CD4-positive, alpha-beta T cell treated with Interleukin-6 for 4 hours (primary cell): ENCODE measurements at places on chromosomes 13 and 19.
A peak's percentile ranks its signal among the peaks of the same experiment; 100 is the strongest.

DNA sequence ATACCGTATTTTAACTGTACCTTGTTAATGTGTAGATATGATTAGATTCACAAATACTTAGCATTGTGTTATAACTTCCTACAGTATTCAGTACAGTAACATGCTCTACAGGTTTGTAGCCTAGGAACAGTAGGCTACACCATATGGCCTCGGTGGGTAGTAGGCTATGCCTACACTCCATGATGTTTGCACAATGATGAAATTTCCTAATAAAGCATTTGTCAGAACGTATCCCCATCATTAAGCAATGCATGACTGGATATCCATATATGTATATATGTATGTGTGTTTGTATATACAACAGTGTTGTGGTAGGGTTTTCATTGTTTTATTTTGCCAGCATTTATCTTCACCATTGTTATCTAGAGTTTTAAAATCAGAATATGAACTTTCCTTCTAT lies 119.4 kb downstream of the SLC7A1 start:
- no peak for DNase-seq

DNA sequence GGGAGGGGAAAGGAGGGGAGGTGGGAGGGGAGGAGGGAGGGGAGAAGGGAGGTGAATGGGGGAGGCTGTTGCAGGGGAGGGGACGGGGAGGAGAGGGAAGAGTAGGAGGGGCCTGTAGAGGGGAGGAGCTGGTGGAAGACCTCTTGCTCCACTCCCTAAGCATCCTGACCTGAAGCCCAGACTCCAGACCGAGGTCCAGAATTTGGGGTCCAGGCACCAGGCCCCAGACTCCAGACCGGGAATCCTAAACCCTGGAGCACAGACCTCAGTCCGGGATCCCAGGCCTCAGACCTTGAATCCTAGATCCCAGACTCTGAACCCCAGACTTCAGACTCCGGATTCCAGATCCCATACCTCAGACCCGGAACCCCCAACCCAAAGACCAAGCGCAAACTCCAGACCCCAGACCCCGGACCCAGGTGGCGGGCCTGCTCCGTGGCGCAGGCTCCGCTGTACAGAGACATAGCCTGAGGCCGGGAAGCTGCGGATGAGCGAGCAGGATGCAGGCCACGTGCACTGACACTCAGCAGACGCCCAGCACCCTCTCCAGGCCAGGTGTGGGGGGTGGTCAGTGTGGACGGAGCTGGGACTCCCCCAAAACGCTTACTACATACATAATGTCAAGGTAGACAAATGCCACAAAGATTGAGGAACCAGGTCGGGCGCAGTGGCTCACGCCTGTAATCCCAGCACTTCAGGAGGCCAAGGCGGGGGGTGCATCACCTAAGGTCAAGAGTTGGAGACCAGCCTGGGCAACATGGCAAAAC lies 710 bp upstream of the BTBD2 start:
- DNase-seq: peak; percentile 83

DNA sequence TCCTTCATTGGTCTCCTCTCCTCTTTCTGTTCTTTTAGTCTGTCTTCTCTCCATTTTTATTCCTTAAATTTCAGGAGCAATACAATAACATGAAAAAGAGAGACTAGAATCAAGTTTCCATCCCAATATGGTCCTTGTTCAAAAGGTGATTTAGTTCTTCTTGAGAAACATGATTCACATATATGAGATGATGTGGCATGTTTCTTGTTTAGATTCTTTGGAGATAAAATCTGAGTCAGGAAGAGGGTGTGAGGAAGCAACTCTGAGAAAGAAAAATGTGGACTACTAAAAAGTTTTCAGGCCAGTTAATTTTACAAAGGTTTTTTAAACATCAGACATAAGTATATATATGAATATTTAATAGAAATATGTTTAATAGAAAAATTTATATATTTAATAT lies 231.4 kb downstream of the OXGR1 start:
- no peak for DNase-seq

GRCh38 chr13:92827503-92827902 lies 399.1 kb upstream of the GPC6 start:
- no peak for DNase-seq

DNA sequence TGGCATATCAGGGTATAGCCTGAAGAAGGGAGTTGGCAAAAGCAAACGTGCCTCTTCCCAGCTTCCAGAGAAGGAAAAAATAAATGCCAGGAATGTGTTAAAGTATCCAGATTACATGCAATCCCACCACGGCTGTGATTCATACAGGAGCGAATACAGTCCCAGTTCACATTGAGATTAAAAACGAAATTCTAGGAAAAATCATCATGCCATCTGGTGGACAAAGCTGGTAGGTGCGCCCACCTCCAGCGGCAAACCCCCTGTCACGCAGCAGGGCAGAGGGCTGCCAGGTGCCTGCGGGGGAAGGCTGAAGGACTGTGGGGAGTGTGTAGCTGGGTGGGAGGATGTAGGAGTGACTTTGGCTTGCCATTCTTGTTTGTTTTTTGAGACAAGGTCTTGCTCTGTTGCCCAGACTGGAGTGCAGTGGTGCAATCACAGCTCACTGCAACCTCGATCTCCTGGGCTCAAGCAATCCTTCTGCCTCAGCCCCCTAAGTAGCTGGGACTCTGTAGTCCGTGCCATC lies 6.4 kb upstream of the DMWD start:
- DNase-seq: peak; percentile 69

DNA sequence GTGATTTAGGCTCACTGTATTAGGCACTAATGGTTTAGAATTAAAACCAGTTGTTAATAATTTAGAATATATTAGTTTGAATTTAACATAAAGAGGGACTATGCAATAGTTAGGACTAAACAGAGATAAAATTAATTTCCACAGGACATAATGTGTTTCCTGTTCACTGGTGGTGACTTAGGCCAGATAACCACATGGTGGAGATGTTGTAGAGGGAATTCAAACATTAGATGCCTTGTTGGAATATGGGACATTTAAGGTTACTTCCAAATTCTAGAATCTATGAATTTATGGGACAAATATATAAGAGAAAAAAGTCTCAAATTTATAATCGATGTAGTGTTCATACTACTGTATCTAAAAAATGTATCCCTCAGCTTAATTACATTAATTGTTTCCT lies 615.5 kb upstream of the KLHL1 start:
- no peak for DNase-seq

GRCh38 chr13:20808874-20809273 lies 35.1 kb upstream of the EEF1AKMT1 start:
- no peak for DNase-seq

GRCh38 chr19:7679771-7680605 lies 645 bp upstream of the TRAPPC5 start:
- no peak for DNase-seq

DNA sequence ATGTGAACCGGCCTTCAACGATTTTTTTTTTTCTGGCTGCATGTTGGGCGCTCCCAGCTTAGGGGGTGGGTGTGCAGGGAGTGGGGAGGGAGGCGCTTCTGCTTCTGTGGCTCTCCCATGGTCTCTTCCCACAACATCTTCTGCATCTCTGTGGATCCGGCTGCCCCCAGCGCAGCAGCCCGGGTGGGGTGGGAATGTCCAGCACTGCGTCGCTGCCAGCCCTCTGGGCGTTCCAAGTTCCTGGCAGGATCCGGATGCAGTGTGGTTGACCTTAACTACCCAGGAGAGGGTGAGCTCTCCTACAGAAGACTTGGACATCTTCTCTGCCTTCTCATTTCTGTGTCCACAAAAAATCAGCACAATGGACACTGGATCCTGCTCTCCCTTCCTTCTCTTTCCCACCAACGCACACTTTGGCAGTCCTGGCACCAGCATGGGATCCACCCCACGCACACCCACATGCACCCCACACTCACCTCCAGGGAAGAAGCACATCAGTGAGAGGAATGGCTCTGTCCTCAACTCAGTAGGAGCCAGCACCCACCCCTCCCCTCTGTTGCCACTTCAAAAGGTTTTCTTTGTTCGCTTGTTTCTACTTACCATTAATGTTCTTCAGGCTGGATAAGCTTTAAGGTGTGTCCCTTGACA lies 177.3 kb downstream of the COL4A1 start:
- no peak for DNase-seq

GRCh38 chr13:42996584-42996983 lies 4.5 kb upstream of the EPSTI1 start:
- DNase-seq: peak; percentile 35

DNA sequence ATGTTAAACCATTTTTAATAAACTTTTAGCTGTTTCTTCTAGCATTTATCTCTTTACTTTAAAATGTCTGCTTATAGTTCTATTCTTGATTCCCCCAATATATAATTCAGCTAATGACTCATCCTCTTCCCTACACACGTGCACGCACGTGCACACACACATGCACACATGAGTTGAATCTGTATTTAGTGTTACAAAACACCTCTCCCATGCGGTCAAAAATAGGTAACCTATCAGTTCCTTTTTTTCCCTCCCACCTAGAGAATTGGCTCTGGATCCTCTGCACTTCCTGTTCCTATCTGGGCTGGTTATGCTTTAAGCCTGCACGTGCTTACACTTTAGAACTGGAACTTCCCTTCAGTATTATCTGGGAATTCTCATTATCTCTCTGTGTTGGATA lies 144.1 kb downstream of the PAN3 start:
- no peak for DNase-seq

- DNase-seq: no peak
Measured at GRCh38 chr19:3983542-3983914, 1.7 kb downstream of the EEF2 start.

DNA sequence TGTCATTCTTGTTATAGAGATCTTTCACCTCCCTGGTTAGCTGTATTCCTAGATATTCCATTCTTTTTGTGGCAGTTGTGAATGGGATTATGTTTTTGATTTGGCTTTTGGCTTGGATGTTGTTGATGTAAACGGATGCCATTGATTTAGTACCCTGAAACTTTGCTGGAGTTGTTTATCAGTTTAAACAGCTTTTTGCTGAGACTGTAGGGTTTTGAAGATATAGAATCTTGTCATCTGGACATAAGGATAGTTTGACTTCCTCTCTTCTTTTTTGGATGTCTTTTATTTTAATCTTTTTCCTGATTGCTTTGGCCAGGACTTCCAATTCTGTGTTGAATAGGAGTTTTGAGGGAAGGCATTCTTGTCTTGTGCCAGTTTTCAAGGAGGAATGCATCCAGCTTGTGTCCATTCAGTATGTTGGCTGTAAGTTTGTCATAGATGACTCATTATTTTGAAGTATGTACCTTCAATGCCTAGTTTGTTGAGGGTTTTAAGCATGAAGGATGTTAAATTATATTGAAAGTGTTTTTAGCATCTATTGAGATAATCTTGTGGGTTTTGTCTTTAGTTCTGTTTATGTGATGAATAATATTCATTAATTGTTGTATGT lies 16.8 kb downstream of the ZNF431 start:
- DNase-seq: no peak

- no peak for DNase-seq
Measured at GRCh38 chr19:39845584-39845932, 621 bp downstream of the FBL start.

DNA sequence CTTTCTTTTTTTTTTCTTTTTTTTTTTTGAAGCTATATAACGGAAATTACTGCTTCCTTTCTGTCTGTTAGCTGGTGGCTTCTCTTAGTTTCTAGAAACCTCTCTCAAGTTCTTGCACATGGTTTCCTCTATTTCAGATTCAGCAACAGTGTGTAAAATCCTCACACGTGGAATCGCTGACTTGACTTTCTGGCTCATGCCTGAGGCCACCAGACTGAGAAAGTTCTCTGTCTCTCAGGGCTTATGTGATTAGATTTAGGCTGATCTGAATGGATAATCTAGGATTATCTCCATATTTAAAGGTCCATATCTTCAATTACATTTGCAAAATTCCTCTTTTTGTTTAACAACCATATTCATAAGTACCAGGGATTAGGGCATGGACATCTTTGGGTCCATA lies 856.3 kb upstream of the SLITRK6 start:
- no peak for DNase-seq

- DNase-seq: no peak
Measured at GRCh38 chr13:50375792-50376191, 360.5 kb downstream of the KCNRG start.

- DNase-seq: no peak
Measured at GRCh38 chr19:5644037-5644436, 21.2 kb downstream of the SAFB start.

DNA sequence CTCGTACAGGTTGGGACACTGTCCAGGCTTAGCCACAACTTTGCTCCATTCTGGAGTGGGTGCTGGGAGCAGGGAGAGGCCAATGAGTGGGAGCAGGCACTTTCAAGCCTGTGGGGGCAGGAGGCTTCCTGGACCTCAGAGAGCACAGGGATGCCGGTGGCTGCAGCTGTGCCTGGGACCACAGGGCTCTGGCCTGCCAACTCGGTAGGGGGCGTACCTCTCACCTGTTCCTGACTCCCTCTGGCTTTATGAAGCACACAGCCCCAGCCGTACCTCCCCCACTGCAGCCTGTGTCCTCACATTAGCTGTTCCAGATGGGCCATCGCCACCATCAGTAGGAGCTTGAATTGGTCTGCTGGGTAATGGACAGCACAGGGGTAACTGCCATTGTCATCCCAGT lies 278.7 kb upstream of the KLHL1 start:
- no peak for DNase-seq

DNA sequence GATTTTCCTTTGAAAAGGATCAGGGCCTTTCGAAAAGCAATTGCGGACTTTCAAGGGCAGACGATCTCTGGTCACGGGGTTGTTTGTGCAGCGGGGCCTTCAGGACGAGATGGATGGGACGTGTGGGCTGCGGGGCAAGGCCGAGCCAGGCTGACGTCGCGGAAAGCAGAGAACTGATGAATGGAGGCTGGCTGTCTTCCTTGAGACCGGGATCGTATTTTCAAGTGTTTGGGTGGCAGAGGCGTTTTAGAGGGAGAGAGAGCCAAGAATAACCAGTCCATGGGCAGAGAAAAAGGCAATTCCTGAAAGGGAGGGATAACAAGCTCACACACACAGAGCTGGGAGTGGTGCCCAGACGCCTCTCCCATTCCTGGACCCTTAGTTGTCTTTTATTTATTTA lies 138.9 kb upstream of the USP29 start:
- DNase-seq: no peak

DNA sequence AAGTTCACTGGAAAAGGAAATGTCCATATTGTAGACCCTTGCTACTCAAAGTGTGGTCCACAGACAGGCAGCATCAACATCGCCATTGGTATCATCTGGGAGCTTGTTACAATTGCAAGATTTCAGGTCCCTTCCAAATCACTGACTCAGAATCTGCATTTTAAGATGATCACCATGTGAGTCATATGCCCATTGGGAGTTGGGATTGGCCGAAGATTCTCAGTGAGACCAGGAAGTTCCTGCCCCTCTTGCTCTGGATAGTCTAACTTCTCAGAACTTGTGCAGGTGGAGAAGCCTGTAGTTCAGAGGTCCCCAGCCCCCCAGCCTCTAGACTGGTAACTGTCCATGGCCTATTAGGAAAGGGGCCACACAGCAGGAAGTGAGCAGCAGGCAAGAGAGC lies 48.9 kb upstream of the URAD start:
- no peak for DNase-seq

DNA sequence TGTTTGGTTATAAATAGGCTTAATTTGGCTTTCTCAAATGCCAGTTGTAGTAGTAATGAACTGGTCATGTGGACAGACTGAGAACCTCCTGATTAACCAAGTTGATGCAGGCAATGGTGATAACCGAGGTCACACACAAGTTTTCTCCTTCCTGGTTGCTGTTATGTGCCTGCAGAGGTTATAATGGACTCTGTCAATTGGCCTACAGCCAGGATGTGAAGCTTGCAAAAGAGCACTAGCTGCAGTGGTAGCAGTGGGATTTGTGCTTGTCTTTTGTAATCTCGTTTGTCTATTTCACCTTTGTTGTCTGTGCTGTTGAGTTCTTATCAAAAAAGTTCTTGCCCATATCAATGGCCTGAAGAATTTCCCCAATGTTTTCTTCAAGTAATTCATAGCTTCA lies 20.6 kb downstream of the OR10H3 start:
- DNase-seq: no peak
